ENCODE measurements at places on chromosomes 3 and 15.

GRCh38 chr3:62624185-62624584 lies 250.8 kb upstream of the FEZF2 start:
- no peak for DNase-seq

- peak; percentile 62 for DNase-seq
These were observed 4.4 kb downstream of the MEIS2 start for GRCh38 chr15:37095770-37096557.

DNA sequence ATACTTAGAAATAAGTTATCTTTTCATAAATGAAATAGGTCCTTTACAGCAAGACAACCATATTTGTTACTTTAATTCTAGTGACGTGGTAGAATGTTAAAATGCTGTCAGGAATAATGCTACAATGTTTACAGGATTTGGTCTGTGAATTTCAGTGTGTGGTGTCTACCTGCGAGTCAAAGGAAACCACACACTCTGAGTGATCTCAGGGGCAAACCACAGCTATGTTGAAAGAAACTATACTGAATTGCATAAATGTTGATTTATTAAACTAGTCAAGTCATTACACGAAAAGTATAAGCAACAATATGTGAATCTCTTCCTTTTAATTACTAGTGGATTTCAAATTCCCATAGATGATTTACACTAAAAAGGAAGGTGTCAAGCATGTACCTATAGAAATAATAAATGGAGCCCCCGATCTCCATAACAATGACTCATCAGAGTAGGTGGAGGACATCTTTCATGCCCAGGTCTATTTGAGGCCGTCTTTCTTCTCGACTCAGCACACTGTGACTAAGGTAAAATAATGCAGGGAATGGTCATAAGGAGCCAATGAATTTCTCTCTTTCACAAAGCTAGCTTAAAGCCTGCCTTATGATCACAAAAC lies 463.0 kb downstream of the ERC2 start:
- no peak for DNase-seq

GRCh38 chr15:92473756-92474155 lies 80.1 kb downstream of the ST8SIA2 start:
- no peak for DNase-seq

DNA sequence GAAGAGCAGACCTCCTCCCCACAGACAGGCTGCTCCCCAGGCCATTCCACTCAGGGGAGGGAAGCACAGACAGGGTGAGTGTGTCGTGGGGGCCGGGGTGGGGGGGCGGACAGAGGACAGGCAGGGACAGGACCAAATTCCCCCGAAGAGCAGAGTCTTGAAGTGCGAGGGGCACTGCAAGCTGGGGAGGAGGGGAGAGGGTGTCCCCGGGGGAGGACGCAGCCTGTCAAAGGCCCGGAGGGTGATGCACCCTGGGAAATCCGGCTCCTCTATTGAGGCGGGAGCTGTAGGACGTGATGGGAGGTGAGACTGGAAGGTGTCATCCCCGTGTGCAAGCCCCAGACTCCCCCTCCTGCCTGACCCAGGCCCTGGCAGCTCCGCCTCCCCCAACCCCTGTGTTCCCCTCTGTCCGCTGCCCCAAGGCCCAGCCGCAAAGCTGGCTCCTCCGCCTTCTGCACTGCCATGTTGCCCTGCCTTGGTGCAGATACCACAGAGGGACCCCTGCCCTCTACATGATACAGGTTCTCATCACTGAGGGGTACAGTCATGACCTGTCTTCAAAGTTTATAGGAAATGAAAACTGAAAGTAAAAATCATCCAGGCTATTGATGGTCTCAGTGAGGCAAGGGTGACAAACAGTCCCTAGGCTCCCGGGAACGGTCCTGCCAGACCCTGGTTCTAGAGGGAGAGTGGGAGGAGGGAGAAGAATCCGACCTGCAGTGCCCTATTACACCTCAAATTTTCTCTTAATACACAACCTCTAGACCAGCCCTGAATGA lies 76.3 kb upstream of the IQSEC1 start:
- peak; percentile 1 for DNase-seq

- no peak for DNase-seq
These were observed 2.9 kb downstream of the VILL start for GRCh38 chr3:37993460-37993819.

GRCh38 chr3:34929036-34929435 lies 710.3 kb upstream of the ARPP21 start:
- DNase-seq: no peak

- DNase-seq: peak; percentile 47
These were observed 3.8 kb upstream of the ACAD9 start for GRCh38 chr3:128875556-128876120.

GRCh38 chr3:129812589-129812988 lies 80.9 kb downstream of the TMCC1 start:
- DNase-seq: no peak

DNA sequence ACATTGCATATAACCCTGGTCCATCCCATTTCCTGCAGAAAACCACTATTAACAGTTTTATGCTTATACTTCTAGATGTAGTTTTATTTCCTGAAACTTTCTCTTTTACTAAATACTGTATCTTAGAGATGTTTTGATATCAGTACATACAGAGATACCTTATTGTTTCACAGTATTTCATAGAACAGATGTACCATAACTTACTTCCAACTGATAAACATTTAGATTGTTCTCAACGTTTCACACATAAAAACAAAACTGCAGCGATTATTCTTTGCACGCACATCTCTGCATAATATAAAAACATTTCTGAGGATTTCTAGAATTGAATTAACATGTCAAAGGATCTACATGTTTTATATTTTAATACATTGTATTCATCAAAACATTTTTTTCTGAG lies 2.6 kb downstream of the ZNF80 start:
- DNase-seq: no peak

GRCh38 chr3:60228823-60229222 lies 1022.4 kb downstream of the FHIT start:
- DNase-seq: no peak

DNA sequence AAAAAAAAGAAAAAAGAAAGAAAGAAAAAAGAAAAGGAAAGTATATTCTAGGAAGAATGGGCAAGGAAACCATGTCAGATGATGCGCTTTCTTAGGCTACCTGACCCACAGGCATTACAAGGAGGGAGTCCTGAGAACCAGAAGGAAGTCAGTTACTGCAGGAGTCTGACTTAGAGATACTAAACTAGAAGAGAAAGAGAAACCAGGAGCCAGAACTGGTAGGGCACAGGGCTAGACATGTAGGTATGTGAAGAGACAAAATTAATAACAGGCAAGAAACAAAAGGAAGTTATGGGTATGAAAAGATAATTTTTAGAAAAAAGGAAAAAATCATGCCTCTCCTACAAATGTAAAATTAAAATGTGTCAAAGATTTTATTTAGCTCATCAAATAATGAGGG lies 63.3 kb upstream of the LRRN1 start:
- no peak for DNase-seq

GRCh38 chr15:101600035-101600434 lies 52.1 kb downstream of the TM2D3 start:
- no peak for DNase-seq

GRCh38 chr3:130671545-130672312 lies 74.9 kb downstream of the PIK3R4 start:
- no peak for DNase-seq

- no peak for DNase-seq
These were observed 78.4 kb downstream of the NEK10 start for GRCh38 chr3:27290760-27291159.

GRCh38 chr3:182682263-182683241 lies 110.8 kb upstream of the ATP11B start:
- DNase-seq: peak; percentile 74

GRCh38 chr15:40349163-40349562 lies 1.7 kb upstream of the PHGR1 start:
- no peak for DNase-seq

GRCh38 chr3:31932990-31933389 lies 48.1 kb downstream of the OSBPL10 start:
- DNase-seq: no peak

- no peak for DNase-seq
These were observed 1125.4 kb downstream of the ROBO1 start for GRCh38 chr3:78642226-78643035.

- DNase-seq: no peak
These were observed 99.7 kb downstream of the ADCY5 start for GRCh38 chr3:123349201-123349535.

- no peak for DNase-seq
These were observed 167.3 kb downstream of the SLCO3A1 start for GRCh38 chr15:92020804-92021203.

GRCh38 chr3:114274929-114275328 lies 18.9 kb upstream of the TIGIT start:
- DNase-seq: no peak

DNA sequence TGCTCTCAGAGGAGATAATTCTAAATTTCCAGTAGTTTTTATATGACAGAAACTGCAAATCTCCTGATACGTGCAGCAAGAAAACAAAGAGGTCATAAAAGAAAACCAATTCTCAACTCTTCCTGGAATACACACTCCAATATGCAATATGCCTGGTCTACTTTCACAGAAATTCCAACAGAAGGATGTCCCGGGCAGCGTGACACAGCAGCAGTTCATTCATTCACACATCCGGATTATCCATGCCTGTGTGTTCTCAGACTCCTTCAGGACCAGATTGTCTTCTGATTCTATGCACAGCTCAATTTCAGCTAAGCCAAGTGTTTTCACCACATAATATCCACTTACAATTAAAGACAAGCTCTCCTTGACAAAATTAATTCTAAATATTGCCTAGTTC lies 64.3 kb downstream of the FBN1 start:
- DNase-seq: no peak

- DNase-seq: no peak
These were observed 68.4 kb downstream of the MGLL start for GRCh38 chr3:127753898-127754410.

DNA sequence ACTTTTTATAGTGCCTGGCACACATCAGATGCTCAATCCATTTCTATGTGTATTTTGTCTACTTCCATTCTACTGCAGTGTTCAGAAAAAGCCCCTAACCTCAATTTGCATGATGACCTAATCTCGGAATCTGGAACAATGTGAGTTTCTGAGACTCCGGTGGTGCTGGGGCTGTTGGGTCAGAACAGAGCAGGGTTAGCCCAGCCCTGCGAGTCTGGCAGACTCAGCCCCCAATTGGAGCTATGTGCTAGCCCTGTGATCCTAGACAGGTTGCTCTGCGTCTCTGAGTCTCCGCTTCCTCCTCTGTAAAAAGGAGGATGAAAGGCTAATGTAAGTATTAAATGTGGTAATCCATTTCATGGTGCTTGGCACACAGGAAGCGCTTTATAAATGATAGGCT lies 95.0 kb upstream of the ICE2 start:
- no peak for DNase-seq

DNA sequence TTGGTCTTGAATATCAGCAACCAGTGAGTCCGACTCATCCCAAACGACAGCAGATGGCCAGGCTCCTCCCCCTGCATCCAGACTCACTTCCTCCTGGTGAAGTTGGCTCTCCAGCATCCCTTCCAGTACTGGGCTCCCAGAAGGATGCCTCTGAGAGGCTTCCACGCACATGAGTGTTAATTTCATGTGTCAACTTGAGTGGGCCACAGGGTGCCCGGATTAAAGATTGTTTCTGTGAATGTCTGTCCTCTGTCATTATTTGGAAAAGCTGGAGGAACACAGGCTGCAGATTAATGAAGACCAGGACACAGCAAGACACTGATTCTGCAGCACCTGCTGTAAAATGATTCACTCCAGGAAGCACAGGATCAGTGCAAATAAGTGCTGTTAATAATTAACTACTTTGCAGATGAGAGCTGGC lies 99.8 kb downstream of the ATP10A start:
- DNase-seq: no peak

DNA sequence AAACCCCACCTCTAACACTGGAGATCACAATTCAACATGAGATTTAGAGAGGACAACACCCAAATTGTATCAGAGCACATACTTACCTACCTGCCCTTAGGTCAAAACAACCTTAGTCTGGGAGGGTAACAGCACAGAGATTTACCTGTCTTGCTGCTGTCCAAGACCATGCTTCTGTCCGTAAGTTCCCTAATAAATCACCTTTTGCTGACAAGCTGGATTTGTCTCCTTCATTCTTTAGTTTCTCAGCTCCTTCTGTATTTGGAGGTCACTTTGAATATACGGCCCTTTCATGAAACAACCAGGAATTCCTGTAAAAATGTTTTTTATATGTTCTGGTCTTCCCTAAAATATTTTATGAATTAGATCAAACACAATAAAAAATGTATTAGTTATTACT lies 1.6 kb upstream of the ABHD5 start:
- DNase-seq: no peak

DNA sequence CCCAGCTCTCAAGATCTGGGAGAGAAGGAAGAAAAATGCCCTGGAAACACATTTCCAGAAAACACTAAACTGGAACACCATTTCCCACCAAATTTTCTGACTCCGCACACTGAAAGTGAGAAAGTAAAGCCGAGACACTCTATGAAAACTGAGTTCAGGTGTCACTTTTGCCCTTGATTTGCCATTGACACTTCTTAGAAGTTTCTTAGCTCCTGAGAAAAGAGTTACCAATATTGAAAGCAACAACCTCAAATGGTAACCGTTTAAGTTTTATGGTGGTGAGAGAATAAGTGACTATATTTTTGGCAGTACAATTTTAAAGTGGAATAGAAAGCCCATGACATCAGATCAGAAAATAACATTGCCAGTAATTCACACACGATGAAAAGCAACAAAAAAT lies 39.0 kb downstream of the CD86 start:
- no peak for DNase-seq

- DNase-seq: no peak
These were observed 59.1 kb upstream of the TOP2B start for GRCh38 chr3:25723802-25724201.

DNA sequence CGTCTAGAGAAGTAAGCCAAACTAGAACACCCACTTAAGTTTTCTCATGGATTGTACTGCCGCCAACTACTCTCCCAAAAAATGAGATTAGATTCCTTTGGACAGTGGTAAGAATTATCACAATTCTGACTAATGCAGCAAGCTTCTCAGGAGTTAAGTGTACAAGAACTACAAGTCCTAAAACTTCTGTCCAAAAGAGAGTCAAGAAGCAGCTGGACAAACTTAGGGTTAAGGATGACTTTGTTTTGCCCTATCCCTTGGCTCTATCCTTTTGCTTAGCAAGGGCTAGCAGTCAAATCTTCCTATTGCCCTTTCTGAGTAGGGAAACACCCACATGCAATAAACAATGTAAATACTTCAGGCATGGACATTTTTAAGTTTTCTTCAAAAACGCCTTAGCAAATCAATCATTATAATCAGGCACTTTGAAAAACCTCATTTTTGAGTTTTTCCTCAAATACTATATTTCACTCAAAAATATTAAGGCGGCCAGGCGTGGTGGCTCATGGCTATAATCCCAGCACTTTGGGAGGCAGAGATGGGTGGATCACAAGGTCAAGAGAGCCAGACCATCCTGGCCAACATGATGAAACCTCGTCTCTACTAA lies 19.5 kb downstream of the RAF1 start:
- DNase-seq: no peak

DNA sequence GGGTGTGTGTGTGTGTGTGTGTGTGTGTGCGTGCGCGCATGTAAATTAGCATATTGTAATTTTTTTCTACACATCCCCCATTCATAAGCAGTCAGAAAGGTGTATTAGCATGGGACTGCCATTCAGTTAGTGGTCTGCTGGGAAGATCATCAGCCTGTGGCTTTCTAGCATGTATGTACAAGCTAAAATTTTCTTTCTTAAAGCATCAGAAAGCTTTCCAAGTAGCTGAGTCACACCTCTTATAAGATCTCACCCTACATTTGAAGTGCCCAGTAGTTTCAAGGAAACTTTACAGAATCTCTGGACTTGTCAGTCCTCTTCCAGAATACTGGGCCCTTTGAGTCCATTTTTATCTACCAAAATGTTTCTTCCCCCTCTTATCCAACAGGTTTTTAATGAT lies 411.4 kb upstream of the TPRG1 start:
- no peak for DNase-seq

All from head of caudate nucleus (tissue), 42 donors.